Skeletal muscle cell (primary cell): ENCODE measurements at places on chromosomes 6 and 20.

DNA sequence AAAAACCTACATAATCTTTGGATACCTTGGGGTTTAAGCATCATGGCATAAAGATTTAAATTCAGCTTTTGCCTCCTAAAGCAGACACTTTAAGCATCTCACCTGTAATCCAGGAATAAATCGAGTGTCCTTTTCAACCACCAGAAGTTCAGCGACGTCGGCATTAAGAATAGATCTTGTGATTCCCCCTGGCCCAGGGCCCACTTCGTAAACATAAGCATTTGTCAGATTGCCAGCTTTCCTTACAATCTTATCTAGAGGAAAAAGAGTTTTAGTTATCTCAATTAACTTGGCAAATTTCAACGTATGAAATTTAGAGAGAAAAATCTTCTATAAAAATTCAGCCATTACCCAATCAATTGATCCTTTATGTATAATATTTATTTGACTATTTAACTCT lies 3.2 kb downstream of the TFB1M start:
- no peak for DNase-seq

DNA sequence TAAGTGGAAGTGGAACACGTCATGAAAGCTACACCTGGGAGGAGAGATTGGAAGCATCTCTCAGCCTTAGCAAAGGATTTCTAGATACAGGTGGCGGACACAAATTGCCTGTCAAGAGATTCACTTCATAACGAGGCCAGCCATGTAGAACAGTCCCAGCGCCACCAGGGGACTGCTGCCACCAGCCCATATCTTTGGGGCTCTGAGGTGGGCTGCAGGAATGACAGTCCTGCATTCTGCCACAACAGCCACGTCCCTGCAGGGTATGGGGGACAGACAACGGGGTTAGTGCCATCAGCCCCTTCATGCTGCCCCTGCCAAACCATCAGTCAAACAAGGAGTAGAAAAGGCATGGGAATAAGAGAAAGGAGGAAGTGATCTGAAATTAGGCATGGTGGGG lies 81.2 kb upstream of the SASH1 start:
- DNase-seq, result no peak

DNA sequence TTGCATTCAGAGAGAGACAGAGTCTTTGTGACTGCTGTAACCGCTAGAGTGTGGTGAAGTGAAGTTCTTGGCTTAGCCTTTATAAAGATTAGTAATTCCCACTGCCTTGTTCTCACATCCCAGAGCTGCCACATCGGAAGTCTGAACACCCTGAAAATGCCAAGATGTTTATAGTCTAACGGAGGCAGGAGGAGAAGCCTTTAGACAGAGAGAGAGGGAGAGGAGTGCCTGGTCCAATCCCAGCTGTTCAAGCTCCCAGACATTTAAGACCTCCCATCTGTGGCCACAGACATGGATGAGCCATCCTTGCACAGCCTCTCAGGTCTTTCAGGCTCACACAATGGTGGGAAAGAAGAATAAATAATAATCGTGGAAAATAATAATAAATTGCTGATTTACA lies 1422.8 kb upstream of the EYS start:
- no peak for DNase-seq

DNA sequence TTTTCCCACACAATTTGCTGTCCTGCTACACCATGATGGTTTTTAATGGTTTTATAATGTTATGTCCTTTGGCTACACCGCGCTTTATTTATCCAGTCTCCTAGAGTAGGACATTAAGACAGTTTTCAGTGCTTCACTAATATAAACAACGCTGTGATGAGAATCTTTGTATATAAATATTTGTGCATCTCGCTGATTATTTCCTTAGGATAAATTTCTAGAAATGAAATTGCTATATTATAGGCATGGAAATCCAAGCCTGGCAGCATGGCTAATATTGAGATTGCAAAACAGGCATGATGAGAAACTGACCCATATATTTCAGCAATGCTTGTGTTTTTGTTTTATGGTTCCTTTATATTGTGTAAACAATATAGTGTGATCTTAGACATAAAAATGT lies 81.4 kb upstream of the ATXN1 start:
- no peak for DNase-seq

DNA sequence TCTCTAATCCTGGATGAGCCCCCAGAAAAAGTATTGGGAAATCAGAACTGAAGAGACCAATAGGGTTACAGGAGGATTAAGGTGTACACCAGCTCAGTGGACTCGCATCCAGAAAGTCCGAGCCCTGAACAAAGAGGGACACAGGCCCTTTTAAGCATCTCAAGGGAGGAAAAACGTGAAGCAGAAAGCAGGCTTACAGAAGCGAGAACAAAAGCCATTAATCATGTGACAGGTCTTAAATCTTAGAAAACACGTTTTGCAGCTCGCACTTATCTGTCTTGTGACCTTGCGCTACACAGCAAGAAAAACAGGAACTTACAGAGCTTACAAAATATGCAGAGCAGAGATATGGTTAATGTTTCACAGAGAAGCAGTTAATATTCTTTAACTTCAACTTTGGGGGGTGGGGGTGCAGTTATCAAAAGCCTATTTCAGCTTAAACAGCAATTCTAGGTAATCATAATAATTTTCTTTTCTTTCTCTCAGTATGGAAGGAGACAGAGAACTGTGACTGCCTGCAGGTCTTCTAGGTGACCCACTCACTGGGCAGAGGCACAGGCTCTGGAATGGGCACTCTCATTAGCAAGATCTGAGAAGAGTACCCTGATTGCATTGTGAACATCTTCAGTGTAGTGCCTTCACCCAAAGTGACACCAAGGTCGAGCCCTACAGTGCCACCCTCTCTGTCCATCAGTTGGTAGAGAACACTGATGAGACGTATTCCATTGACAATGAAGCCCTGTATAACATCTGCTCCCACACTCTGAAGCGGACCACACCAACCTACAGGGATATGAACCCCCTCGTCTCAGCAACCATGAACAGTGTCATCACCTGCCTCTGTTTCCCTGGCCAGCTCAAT lies 65.0 kb upstream of the MOCS1 start:
- no peak for DNase-seq

GRCh38 chr6:14040042-14040441 lies 77.5 kb upstream of the CD83 start:
- no peak for DNase-seq

- DNase-seq, result peak; percentile 77
These were observed 8.4 kb upstream of the NUP153 start for GRCh38 chr6:17714879-17715851.
